ENCODE measurements at places on chromosomes 7 and 10. TPM values are rescaled to one million over a fixed set of nuclear protein-coding genes. Genes with fewer than 3 reads are reported as not detected.
A peak's percentile ranks its signal among the peaks of the same experiment; 100 is the strongest.

DNA sequence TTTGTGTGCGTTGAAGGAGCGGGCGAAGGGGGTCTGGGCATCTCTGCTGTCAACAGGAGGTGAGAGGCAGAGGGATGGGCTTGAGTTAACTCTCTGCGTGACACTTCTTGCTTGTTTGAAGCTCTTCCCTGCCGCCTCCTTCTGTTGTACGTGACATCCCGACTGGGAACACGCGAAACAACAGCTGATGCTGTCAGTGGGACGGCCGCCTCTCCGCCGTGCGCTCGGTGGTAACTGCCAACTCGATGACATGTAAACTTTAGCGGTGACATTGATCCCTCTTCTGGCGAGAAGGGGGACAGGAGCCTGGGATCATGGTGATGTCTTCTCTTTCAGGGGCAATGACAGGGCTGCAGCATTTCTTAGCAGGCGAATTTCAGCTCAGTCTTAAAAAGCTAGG, 394.5 kb downstream of the TYW1 start:
- no peak for DNase-seq

DNA sequence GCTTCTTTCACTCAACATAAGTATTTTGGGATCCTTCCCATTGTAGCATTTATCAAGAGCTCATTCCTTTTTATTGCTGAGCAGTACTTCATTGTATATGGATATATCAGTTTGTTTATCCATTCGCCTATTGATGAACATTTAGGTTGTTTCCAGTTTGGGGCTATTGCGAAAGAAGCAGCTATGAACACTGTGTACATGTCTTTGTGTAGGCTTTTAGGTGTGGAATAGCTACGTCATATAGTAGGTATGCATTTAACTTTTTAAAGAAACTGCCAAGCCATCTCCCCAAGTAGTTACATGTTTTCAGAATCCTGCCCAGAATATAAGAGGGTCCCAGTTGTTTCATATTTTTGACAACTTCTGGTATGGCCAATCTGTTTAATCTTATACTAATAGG, 468.1 kb downstream of the IPMK start:
- no peak for DNase-seq

Gene UFSP1
- 5.0 TPM for total RNA-seq

- DNase-seq = no peak
Measured at GRCh38 chr10:14062528-14063260, 268.0 kb downstream of the FRMD4A start.

GRCh38 chr10:74047871-74048270, 50.0 kb downstream of the VCL start:
- no peak for DNase-seq

- no peak for DNase-seq
Measured at GRCh38 chr7:22074897-22075296, 129.2 kb upstream of the CDCA7L start.

DNA sequence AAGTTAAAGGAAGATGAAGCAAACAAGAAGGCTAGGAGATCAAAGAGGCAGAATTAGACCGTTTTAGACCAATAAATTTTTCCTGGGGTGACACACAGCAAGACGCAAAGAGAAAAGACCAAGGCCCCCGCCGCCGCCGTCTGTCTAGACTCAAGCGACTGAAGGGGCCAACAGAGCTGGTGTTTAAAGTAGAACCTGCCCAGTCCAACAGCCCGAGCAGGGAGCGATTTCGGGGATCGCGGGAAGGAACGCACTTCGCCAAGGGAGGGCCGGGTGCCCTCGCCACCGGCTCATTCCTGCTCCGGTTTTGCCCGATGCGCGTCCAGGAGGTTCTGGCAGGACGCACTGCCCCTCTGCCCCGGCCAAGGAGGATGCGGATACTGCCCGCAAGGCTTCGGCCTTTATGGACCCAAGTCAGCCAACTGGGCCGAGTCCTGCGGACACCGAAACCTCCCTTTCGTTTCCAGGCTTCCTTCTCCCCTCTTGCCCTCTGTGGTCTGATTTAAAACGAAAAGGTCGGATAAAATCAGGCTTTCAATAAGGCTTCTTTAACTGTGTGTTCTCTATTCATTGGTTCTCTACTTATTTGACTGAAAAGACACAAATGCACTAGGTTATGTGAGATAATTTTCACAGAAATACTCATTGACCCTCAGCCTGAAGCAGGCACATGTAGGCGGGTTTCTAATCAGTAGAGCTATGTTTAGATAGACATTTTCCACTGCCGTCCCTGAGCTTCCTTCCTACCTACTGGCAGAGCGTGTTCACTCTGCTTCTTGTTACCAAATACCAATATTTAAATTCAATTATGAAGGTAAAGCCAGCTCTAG, 2.2 kb upstream of the HOXA7 start:
- DNase-seq = peak; percentile 22

DNA sequence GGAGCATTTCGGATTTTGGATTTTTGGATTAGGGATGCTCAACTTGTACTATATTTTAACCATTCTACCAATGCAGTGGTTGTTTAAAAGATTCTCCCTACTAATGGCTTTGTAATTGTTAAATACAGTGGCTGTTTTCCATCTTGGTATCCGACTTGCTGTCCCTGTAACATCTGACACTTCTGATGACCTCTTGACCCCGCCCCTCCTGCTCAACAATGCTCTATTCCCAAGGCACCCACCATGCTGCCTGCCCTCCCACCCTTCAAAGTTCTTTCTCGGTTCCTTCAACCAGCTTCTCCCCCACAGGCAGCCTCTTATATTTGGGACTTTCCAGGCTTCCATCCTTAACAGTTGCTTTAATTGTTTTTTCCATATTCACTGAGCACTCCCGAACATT, 2.0 kb downstream of the PRTFDC1 start:
- no peak for DNase-seq

Gene MRLN
- total RNA-seq = not detected

DNA sequence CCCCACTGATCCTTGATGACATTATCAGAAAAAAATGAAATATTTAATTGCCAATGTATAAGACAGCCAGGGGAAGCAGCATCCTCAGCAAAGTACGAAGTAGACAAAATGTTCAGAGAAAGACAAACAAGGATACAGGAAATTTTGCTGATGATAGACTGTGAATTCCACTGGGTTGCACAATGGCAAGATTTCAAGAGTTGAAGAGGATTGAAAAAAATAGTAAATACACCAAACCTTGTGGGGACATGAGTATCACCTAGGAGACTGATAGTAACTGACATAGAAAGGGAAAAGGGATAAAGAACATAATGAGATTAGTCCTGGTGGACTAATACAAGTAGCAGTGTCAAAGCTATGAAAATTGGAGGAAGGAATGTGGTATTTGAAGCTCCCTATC, 16.5 kb downstream of the CNOT4 start:
- DNase-seq = no peak

- no peak for DNase-seq
Measured at GRCh38 chr7:121178869-121179497, 149.8 kb upstream of the WNT16 start.

GRCh38 chr10:77442699-77443189, 194.9 kb downstream of the KCNMA1 start:
- DNase-seq = no peak

DNA sequence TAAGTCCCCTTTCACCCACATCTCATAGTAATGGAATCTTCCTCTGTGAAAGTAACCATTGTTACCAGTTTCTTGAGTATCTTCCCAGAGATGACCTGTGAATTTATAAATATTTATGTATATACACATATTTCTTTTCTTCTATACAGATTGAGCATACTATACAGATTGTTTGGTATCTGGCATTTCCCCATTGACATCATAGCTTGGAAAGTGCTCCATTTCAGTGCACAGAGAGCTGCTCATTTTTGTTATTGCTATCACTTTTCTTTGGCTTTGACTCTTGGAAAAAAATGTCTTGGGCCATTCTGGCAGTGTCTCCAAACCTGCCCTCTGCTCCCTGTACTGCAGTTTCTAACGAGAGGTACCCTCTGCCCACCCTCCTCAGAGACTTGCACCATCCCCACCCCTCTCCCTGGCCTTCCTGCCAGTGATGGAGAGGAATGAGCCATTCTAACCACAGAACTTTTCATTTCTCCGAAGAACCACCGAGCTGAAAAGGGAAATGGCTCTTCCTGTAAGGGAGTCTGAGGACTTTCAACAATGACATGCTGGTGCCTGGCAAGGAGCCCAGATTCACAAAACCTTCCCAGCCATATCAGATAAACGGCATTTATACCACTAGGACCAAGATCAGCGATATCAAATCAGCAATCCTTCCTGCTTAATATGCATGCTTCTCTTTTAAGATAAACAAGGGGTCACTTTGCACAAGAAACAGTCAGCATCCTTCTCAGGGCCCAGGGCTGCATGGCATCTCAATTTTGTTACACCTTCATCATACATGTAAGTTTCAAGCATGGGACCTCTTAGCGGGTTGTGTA, 19.7 kb upstream of the CCSER2 start:
- DNase-seq = no peak

Gene AFAP1L2
- 37.9 TPM for total RNA-seq

GRCh38 chr7:1395211-1396070, 63.8 kb downstream of the MICALL2 start:
- DNase-seq = no peak

Gene UNCX
- not detected for total RNA-seq

DNA sequence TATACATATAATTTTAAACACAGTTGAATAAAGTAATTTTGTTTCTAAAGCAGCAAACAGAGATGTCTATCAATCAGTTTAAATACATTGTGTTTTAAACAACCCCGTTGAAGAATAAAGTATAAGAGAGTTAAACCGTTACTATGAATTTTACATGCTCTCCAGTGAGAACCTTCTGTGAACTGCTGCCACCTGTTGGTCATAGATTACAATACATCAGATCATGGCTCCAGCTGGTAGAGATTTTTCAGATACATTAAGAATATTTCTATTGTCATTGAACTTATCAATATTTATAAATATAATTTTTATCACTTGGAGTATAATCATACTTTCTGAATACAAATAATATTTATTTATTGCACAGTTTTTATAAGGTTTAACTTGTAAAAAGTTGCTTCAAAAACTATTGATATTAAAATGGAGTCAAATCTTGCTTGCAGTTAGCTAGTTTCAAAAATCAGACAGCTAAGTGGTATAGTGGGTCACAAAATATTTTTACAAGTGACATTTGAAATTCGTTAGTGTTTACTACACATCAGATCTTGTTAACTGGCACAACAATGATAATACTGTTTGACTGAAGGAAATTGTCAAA, 561.2 kb upstream of the PHF14 start:
- DNase-seq = no peak

- DNase-seq = no peak
Measured at GRCh38 chr7:2316578-2316977, 2.3 kb upstream of the SNX8 start.

- no peak for DNase-seq
Measured at GRCh38 chr10:69696073-69696731, 66.2 kb downstream of the FAM241B start.

DNA sequence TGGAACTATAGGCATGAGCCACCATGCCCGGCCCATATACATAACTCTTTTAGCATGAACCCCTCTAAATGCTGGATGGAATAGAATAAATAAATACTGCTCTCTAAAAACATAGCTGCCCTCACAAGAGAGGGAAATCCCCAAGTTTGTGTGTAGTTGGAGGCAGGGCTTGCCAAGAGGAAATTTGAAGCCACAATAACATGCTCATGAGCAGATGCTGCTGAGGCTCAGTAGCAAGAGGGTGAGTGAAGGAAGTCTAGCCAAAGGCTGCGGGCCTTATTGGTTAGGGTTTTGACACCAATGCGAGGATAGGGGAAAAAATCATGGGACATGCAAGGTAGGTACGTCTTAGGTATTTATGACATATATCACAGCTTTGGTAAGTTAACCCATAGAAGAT, 17.3 kb downstream of the TPK1 start:
- DNase-seq = no peak

- peak; percentile 68 for DNase-seq
Measured at GRCh38 chr7:801940-802381, 30.3 kb upstream of the SUN1 start.

- DNase-seq = no peak
Measured at GRCh38 chr7:28478656-28479055, 66.3 kb downstream of the CREB5 start.

DNA sequence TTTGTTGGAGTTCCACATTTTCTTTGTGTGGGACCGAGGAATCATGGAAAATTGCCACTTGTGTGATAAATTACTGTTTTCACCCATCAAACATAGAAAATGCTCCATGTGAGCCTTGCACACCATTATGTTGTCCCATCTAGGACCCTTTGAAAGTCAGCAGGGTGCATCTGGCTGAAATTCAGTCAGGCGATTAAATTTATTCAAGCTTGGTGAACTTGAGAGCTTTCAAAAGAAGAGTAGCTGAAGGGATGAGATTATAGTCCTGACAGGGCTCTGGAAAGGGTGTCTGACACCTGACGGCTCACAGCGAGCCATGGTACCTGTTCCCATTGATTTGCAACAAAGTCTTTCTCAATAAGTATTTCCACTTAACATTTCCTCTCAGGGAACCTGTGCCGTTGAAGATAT, 399.7 kb upstream of the ETV1 start:
- DNase-seq = no peak

- no peak for DNase-seq
Measured at GRCh38 chr7:142867097-142867378, 12.2 kb downstream of the EPHB6 start.

Gene HECW1
- total RNA-seq = not detected

Gene MBL2
- total RNA-seq = not detected

DNA sequence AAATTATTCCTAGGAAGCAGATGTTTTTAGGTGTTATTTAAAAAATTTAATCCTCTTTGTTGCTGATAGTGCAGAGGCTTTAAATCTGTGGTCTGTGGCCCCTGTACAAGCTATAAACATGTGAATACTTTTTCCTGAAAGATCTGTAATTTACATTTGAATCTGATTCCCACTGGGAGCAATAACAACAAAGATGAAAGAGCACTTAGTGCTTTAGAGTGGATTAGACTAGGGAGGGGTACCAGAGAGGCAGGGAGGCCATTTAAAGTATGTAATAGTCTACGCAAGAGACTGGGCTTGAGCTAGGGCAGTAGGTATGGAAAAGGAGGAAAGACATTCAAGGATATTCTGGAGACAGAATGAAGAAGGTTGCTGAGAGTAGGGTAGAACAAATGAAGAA, 19.1 kb downstream of the BTRC start:
- no peak for DNase-seq

Gene DGKI
- 8.5 TPM for total RNA-seq

Gene THSD7A
- 36.4 TPM for total RNA-seq

Gene NKX1-2
- total RNA-seq = not detected

DNA sequence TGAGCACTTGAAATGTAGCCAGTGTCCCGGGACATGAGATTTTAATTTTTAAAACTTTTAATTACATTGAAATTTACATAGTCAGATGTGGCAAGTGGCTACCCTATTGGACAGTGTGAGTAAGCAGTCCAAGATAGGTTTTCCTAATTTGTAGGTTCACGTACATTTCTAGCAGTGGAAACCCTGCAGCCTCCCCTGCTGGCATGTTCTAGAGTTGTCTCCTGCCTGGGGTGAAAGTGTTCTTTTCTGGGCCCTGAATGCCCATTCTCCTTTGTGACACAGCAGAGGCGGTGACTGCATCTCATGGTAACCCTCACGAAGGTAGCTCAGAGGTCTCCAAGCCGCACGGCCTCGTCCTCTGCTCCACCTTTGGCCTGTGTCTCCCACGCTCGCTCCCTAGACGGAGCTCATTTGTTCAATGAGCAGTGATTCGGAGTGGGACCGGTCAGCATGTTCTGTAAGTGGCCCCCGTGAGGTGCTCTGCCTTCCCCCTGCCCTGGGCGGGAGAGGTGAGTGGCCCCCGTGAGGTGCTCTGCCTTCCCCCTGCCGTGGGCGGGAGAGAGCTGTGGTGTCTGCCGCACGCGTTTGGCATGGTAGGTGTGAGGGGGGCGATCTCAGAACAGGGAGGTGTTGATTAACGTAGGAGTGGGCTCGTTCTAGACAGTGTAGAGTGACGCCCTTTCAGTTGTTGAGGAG, 18.0 kb downstream of the WDR37 start:
- DNase-seq = no peak

Gene LRRN3
- 0.12 TPM for total RNA-seq

Gene GDF10
- total RNA-seq = 4.6 TPM

Data from uterus (tissue), 4 donors.